Cerebellum (tissue), 4 donors: ENCODE measurements at places on chromosomes 13 and 19. TPM values are rescaled to one million over a fixed set of nuclear protein-coding genes. Genes with fewer than 3 reads are reported as not detected.

ZNF524 gene
- 3.6 TPM for total RNA-seq

IFNL1 gene
- not detected for total RNA-seq

PTGER1 gene
- 0.27 TPM for total RNA-seq

NDFIP2 gene
- 28.9 TPM for total RNA-seq

UBE2M gene
- 36.0 TPM for total RNA-seq

FCER2 gene
- total RNA-seq, result 0.18 TPM

IGSF23 gene
- not detected for total RNA-seq

LRRC63 gene
- total RNA-seq, result 1.7 TPM

ZNF442 gene
- total RNA-seq, result 7.1 TPM

LYPD5 gene
- 2.6 TPM for total RNA-seq

NCAN gene
- 85.3 TPM for total RNA-seq

SETDB2 gene
- 17.0 TPM for total RNA-seq

ZNF534 gene
- 1.5 TPM for total RNA-seq

RGS9BP gene
- 1.1 TPM for total RNA-seq
